ENCODE measurements at places on chromosomes 3 and 15. TPM values are rescaled to one million over a fixed set of nuclear protein-coding genes. Genes with fewer than 3 reads are reported as not detected.

Gene MUSTN1
- total RNA-seq: 1.6 TPM

Gene PCLAF
- 0.39 TPM for total RNA-seq

Gene TFG
- total RNA-seq: 44.9 TPM

Gene ITIH3
- total RNA-seq: not detected

Gene SEMA4B
- total RNA-seq: 23.0 TPM

Gene DHFR2
- 15.9 TPM for total RNA-seq

Gene DPPA4
- total RNA-seq: not detected

Gene GOLGA8J
- total RNA-seq: 0.20 TPM

Gene DAZL
- not detected for total RNA-seq

Gene DZIP1L
- total RNA-seq: not detected

Gene CYP1A1
- total RNA-seq: 0.26 TPM

- peaks cover 16% of the 10 kb centered on the region for H3K4me1 ChIP-seq
- no peak overlapping the region for H3K4me3 ChIP-seq
- peaks cover 12% of the 10 kb centered on the region for H3K27me3 ChIP-seq
- no peak for DNase-seq
Observed at GRCh38 chr3:13077431-13078162, 4.4 kb upstream of the IQSEC1 start.

DNA sequence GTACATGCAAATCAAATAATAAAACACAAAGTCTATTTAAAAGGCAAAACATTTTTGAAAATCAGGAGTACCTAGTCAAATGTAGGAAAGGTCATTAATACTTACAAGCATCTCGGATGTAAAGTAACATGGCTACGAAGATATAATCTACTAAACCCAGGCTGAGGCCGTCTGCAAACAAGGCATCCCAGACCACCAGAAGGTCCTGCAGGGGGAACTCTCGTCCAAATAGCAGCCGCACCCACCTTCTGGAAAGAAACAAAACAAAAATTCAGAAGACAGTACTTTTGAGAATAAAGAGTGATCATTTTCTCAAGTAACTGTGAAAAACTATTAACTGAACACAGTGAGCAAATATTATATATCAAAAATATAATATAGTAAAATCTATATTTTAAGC lies 423.1 kb downstream of the PLCL2 start:
- H3K27ac ChIP-seq: no peak overlapping the region
- DNase-seq: no peak
- no peaks in the 10 kb centered on the region for H3K27me3 ChIP-seq
- H3K4me1 ChIP-seq: no peaks in the 10 kb centered on the region

GRCh38 chr3:108130701-108131474 lies 40.1 kb upstream of the CD47 start:
- no peaks in the 10 kb centered on the region for H3K36me3 ChIP-seq
- H3K27ac ChIP-seq: no peak overlapping the region
- DNase-seq: no peak
- no peaks in the 10 kb centered on the region for H3K27me3 ChIP-seq
- H3K4me1 ChIP-seq: peaks cover 97% of the 10 kb centered on the region
- no peak overlapping the region for H3K4me3 ChIP-seq

- H3K36me3 ChIP-seq: no peaks in the 10 kb centered on the region
- no peaks in the 10 kb centered on the region for H3K4me1 ChIP-seq
- DNase-seq: no peak
- H3K27ac ChIP-seq: no peak overlapping the region
- no peak overlapping the region for H3K4me3 ChIP-seq
Observed at GRCh38 chr15:26595611-26596010, 177.3 kb downstream of the GABRB3 start.

DNA sequence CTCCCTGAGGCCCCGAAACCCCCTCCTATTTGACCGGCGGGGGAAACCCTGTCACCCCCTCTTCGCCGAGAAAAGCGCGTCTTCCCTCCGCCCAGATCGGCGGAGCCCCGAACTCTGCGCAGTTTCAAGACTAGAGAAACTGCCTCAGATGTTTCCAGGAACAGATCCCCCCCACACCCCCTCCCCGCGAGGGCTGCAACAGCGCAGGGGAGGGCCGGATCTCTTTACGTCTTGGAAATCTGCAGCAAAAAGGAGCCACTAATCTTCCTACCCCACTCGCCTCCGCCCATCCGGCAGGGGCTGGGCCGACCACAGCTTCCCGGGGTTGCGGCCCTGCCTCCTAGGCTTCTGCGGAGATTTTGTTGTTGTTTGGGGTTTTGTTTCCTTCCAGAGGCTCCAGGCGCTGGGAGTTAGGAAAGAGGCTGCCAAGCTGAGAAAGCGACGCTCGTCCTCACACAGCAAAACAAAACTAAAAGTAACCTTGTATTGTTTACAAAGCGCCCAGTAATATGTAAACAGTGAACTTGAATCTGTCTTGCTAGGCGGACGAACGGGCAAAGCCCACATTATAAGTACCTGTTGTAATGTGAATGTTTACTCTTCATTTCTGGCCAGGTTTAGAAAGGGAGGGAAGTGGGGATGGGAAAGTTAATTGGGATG lies 2.2 kb downstream of the FOXB1 start:
- peaks cover 85% of the 10 kb centered on the region for H3K27me3 ChIP-seq
- H3K36me3 ChIP-seq: no peaks in the 10 kb centered on the region
- peaks cover 40% of the 10 kb centered on the region for H3K4me1 ChIP-seq
- H3K27ac ChIP-seq: no peak overlapping the region
- DNase-seq: peak; percentile 76

DNA sequence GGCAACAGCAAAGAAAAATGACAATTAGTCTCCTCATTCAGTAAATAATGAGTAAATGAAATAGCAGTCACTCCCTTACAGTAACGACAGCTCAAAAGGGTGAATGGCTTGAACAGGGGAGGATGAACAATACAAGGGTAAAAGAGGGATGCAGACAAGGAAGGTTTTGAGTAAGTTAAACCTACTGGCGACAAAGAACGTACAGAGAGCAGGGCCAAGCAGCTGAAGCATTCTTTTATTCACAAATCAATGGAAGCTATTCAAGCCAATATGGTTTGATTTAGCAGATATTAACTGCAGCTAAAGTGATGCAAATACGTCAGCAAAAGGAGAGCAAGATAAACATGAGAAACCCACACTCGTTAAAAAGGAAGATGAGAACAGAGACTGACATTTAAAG lies 90.7 kb upstream of the ICE2 start:
- no peak overlapping the region for H3K4me3 ChIP-seq
- DNase-seq: peak; percentile 34
- H3K36me3 ChIP-seq: no peaks in the 10 kb centered on the region
- H3K27ac ChIP-seq: peak overlapping the region; percentile 61

GRCh38 chr3:63351159-63352007 lies 73.3 kb downstream of the SYNPR start:
- no peak overlapping the region for H3K4me3 ChIP-seq
- DNase-seq: peak; percentile 6
- H3K36me3 ChIP-seq: no peaks in the 10 kb centered on the region
- H3K4me1 ChIP-seq: no peaks in the 10 kb centered on the region
- H3K27ac ChIP-seq: no peak overlapping the region

DNA sequence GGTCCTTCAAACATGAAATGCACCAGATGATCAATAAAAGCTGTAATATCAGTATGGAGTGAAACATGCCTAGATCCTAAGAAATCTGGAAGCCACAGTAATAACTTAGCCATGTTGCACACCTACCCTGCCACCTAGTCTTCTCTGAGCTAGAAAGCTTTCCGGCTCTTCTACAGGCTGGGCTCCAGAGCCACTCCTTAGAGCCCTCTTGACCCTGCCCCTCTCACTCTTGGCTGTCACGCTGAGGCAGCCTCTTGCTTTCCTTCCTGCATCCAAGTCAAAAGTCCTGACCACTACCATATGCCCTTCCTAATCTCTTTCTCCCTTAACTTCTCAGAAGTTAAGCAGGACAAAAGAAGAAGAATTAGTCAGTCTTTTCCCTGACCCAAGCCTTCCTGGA lies 17.7 kb downstream of the RBM15B start:
- peaks cover 4% of the 10 kb centered on the region for H3K4me1 ChIP-seq
- no peak overlapping the region for H3K4me3 ChIP-seq
- peaks cover 31% of the 10 kb centered on the region for H3K36me3 ChIP-seq
- H3K27ac ChIP-seq: no peak overlapping the region
- DNase-seq: no peak
- H3K27me3 ChIP-seq: no peaks in the 10 kb centered on the region

DNA sequence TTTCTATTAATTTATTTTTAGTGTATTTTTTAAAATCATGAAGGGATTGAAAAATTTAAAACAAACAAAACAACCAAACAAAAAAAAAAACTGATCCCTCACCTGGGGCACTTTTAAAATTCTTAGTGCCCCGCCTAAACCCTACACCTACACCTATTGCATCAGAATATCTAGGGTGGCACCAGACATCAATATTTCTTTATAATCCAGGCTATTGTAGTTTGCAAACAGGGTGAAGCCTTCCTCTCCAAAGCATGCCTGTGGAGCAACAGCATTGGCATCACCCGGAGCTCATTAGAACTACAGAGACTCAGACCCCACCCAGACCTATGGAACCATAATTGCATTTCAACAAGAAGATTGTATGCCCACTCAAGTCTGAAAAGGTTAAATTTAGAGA lies 54.9 kb upstream of the ACP3 start:
- H3K36me3 ChIP-seq: no peaks in the 10 kb centered on the region
- no peak overlapping the region for H3K4me3 ChIP-seq
- no peaks in the 10 kb centered on the region for H3K27me3 ChIP-seq
- no peak overlapping the region for H3K27ac ChIP-seq

DNA sequence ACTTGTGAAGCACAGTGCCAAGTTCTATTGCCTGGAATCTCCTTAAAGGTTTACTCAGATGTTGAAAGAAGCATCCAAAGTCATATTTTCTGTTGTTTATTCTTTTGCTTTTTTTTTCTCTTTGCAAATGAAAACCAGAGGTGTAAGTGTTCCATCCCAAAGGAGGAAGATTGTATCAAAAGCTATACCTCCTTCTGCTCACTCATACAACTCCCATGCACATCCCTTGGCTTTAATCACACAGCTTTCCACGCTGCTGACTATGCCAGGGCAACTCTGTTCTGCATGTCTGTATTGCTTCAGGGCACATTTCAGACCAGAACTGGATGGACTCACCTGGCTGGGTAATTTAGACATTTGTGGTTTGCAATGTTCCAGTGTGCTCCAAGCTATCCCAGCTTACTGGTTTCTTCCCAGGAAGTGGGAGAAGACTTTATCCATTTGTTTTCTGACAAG lies 399.6 kb upstream of the TBL1XR1 start:
- H3K27me3 ChIP-seq: no peaks in the 10 kb centered on the region
- DNase-seq: no peak
- H3K4me1 ChIP-seq: peaks cover 83% of the 10 kb centered on the region
- H3K27ac ChIP-seq: peak overlapping the region; percentile 60
- H3K36me3 ChIP-seq: no peaks in the 10 kb centered on the region
- H3K4me3 ChIP-seq: peak overlapping the region; percentile 3

DNA sequence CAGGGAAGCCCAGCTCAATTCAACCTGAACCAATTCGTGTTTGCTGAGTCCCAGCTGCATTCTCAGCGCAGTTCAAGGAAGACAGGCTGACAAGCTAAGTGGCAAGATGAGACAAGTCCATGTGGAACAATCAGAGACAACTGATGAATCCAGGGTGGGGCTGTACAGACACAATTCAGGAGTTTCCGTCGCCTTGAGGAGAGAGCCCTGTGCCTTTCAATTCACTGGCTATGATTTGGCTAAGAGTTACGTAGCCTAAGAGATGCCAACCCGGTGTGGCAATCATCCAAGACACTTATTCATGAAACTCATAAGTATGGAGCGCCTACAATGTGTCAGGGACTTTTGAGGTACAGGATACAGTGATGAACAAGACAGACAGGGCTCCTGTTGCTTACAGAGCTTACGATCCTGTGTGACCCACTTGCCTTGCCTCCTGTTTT lies 15.5 kb upstream of the ZBED2 start:
- H3K27ac ChIP-seq: peak overlapping the region; percentile 65
- no peak overlapping the region for H3K4me3 ChIP-seq
- H3K27me3 ChIP-seq: no peaks in the 10 kb centered on the region
- H3K4me1 ChIP-seq: peaks cover 60% of the 10 kb centered on the region
- no peak for DNase-seq

GRCh38 chr3:59756934-59757333 lies 707.1 kb upstream of the CFAP20DC start:
- no peak overlapping the region for H3K27ac ChIP-seq
- DNase-seq: no peak
- peaks cover 7% of the 10 kb centered on the region for H3K4me1 ChIP-seq
- H3K4me3 ChIP-seq: no peak overlapping the region
- no peaks in the 10 kb centered on the region for H3K36me3 ChIP-seq
- H3K27me3 ChIP-seq: no peaks in the 10 kb centered on the region

- no peaks in the 10 kb centered on the region for H3K27me3 ChIP-seq
- DNase-seq: no peak
- no peak overlapping the region for H3K27ac ChIP-seq
- H3K36me3 ChIP-seq: peaks cover 22% of the 10 kb centered on the region
- no peaks in the 10 kb centered on the region for H3K4me1 ChIP-seq
Observed at GRCh38 chr3:49530701-49531100, 23.6 kb upstream of the BSN start.

DNA sequence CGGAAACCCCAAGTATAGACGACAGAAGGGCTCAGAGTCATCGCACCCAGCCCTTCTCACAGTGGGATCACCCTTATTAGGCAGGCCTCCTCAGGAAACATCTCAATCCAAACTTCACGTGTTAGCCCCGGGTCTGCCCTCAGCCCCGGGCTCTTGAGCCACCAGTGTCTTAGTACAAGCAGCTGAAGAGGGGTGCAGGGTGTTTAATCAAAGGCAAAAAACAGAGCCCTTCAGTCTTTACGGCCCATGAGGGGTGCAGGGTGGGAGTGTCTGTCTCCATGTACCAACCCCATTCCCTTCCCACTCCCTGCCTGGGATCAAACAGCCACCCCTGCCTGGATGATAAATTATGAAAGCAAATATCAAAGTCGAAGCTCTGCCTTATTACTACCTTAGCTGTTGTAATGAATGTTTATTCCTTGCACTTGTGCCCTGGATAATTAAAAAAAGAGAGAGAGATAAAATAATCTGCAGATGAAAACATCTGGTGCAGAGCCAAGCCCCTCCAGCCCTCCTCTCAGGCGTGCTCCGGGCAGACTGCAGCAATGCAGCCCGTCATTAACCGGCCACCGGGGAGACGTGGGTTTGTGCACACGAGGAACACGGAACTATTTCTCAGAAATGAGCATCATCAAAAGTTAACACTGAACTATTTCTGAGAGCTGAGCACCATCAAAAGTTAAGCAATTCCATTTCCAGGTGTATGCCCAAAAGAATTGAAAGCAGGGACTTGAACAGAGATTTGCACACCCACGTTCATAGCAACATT lies 64.5 kb downstream of the ADAMTS17 start:
- H3K4me1 ChIP-seq: no peaks in the 10 kb centered on the region
- H3K4me3 ChIP-seq: no peak overlapping the region
- no peaks in the 10 kb centered on the region for H3K27me3 ChIP-seq
- no peak overlapping the region for H3K27ac ChIP-seq
- H3K36me3 ChIP-seq: no peaks in the 10 kb centered on the region

GRCh38 chr3:68972358-68972979 lies 40.1 kb upstream of the TAFA4 start:
- no peak overlapping the region for H3K27ac ChIP-seq
- H3K36me3 ChIP-seq: peaks cover 1% of the 10 kb centered on the region
- H3K4me1 ChIP-seq: no peaks in the 10 kb centered on the region
- no peaks in the 10 kb centered on the region for H3K27me3 ChIP-seq
- DNase-seq: no peak
- H3K4me3 ChIP-seq: no peak overlapping the region
